ENCODE measurements at places on chromosomes 6 and 20. TPM values are rescaled to one million over a fixed set of nuclear protein-coding genes. Genes with fewer than 3 reads are reported as not detected.

DNA sequence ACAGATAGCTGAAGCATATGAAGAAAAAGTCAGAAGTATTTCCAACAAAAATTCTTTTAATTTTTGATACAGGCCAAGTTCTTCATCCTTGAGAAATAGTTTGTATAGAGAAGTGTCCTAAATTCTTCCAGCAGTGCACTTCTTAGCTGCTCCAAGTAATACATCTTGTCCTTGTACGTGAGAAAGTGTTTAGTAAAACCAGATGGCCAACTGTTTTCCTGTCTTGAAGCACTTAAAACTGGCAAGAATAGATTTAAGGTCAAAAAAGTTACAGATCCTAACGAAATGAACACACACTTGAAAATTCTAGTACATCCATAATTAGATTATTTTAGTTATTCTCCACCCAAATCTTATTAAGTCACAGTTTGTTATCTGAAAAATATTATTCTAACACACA is 52.2 kb upstream of the HSF2 start:
- no peak for DNase-seq

GRCh38 chr6:9250852-9251251 is 815.5 kb upstream of the SLC35B3 start:
- peak; percentile 43 for DNase-seq

DNA sequence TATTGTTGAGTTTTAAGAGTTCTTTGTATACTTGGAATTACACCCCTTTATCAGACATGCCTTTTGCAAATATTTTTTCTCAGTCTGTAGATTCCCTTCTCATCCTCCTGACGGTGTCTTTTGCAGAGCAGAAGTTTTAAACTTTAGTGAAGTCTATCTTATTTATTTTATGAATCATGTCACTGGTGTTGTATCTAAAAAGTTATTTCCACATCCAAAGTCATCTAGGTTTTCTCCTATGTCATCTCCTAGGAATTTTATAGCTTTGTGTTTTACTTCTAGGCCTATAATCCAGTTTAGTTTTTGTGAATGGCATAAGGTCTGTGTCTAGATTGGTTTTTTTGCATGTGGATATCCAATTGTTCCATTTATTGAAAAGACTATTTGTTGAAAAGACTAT is 271.3 kb downstream of the KIF16B start:
- no peak for DNase-seq

The FHL5 gene
- 0.26 TPM for polyA plus RNA-seq

GRCh38 chr6:69427882-69428281 is 368.9 kb downstream of the LMBRD1 start:
- no peak for DNase-seq

The OXT gene
- polyA plus RNA-seq: 0.54 TPM

The PPP1R3G gene
- polyA plus RNA-seq: 2.1 TPM

DNA sequence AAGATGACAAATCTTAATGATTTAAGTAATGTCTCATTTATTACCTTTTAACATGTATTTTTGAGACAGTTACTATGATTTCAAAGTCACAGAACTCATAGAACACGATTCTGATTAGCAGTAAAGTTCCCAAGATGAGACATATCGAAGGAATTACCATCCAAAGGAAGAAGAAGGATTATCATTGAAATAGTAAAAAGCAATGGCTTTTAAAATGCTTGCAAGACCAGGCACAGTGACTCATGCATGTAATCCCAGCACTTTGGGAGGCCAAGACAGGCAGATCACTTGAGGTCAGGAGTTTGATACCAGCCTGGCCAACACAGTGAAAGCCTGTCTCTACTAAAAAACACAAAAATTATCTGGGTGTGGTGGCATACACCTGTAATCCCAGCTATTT is 219.2 kb downstream of the KHDC1L start:
- no peak for DNase-seq

DNA sequence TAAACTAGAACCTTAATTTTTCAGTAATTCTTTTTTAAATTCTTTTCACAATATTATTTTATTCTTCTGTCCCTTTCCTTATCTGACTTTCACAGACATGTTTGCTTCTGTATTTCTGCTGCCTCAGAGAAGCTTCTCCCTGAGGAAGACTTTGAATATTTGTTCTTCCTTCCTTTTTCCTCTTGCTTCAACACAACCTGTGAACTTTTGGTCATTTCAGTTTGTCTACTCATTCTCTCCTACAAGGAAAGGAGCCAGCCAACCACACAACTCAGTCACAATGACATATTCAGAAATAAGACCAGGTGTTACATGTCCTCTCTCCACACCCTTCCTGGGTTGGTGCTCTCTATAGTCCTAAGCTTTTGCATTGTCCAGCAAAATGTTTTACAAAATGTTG is 310.4 kb downstream of the TFAP2B start:
- DNase-seq: no peak

DNA sequence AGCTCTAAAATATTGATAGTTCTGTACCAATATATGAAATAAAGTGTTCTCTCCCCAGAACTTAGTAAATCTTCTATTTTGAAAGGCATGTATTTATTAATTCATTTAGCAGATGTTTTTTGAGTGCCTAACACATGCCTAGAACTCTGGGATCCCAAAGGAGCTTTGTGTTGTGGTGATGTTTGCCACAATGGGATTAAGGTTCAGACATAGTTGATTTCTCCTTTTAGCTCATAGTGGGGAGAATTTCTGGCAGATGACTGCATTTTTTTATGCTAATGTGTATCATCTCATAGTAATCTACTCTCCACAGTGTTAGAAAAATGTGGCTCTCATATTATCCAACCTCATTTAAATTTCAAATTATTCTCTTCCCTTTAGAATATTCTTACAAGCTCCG is 21.7 kb downstream of the MYB start:
- no peak for DNase-seq

GRCh38 chr6:52157301-52157941 is 28.8 kb upstream of the IL17A start:
- DNase-seq: no peak

The CRNKL1 gene
- polyA plus RNA-seq: 42.9 TPM

GRCh38 chr6:77037439-77037838 is 425.9 kb downstream of the HTR1B start:
- DNase-seq: no peak

The ISM1 gene
- 5.6 TPM for polyA plus RNA-seq

The SLC18B1 gene
- 40.3 TPM for polyA plus RNA-seq

DNA sequence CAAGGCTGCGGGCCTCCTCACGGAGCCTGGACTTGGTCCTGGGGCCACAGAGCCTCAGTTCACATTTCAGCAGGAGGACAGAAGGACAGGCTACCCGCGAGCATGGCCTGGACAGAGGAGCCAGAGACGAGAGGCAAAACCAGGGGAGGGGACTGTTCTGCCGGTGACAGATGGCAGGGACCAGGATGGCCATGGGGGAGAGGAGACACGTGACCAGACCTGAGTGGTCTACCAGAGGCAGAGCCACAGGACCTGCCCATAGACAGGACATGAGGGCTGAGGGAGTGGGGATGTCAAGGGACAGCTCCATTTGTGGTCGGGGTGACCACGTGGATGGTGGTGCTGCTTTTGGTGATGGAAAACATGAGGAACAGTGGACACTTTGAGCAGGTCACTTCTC is 207.9 kb downstream of the NFATC2 start:
- DNase-seq: no peak

- no peak for DNase-seq
These were observed 73.1 kb upstream of the SUPT3H start for GRCh38 chr6:45450831-45451230.

GRCh38 chr6:111959766-111960165 is 86.5 kb upstream of the FYN start:
- DNase-seq: no peak

- no peak for DNase-seq
These were observed 2.1 kb downstream of the DNMT3B start for GRCh38 chr20:32764005-32764960.

- DNase-seq: no peak
These were observed 17.9 kb downstream of the MDFI start for GRCh38 chr6:41656002-41656691.

The HLA-DMB gene
- 70.0 TPM for polyA plus RNA-seq

The NOTCH4 gene
- polyA plus RNA-seq: 21.6 TPM

The PRDM13 gene
- polyA plus RNA-seq: not detected

The RRAGD gene
- 35.4 TPM for polyA plus RNA-seq

GRCh38 chr6:105397987-105398386 is 4.9 kb downstream of the PREP start:
- DNase-seq: no peak

- DNase-seq: no peak
These were observed 10.6 kb downstream of the PGK2 start for GRCh38 chr6:49776444-49776843.

DNA sequence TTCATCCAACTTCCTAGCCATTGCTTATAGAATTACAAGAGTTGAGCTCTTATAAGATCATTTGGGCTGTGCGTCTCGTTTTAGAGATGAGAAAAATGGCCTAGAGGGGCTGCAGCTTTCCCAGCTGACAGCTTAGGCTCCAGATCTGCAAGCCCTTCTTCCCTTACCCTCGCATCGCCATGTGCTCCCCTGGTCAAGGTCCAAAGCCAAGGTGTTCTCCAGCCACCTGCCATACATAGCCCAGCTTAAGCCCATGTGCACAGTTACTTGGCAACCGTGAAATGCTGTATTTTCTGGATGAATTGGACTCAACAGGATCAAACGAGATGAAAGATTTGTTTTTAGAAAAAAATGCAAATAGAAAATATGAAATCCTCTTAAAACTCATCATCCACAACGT is 7.9 kb downstream of the MAP3K4 start:
- no peak for DNase-seq

The DOK5 gene
- 11.3 TPM for polyA plus RNA-seq

- DNase-seq: no peak
These were observed 309.3 kb upstream of the CDYL start for GRCh38 chr6:4466769-4467480.

The TMC2 gene
- 0.23 TPM for polyA plus RNA-seq

GRCh38 chr6:110399219-110400071 is 15.9 kb downstream of the DDO start:
- DNase-seq: no peak

The FBXL4 gene
- 27.0 TPM for polyA plus RNA-seq

DNA sequence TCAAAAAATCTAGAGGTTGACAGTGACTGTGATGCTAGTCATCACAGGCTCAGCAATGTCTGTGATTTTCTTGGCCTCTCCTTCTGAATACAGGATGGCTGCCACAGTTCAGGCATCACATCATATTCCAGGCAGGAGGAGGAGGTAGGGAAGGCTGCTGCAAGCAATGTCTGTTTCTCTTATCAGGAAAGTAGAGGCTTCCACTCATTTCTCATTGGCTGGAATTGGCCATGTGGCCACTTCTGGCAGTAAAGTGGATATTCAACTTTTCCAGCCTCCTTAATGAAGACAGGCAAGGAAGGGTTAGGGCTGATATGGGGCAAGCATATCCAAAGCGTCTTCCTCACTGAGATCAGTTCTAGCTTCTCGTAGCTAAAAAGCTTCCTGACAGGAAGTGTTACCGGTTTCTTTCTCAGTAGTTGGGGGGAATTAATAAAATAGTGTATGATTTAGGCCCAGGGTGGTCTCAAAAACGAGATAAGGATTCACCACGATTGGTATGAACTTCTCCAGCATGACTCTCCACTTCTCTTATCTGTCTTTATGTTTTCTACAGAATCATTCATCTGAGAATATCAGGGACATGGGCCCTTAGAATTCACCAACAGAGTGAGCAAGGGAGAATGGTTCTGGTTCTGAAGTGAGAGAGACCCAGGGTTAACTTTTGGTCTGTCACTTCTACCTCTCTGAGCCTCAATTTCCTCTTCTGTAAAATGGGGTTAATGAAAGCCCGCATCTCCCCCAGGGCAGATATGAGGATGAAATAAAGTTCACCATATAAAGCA is 32.7 kb upstream of the PSMF1 start:
- DNase-seq: no peak

DNA sequence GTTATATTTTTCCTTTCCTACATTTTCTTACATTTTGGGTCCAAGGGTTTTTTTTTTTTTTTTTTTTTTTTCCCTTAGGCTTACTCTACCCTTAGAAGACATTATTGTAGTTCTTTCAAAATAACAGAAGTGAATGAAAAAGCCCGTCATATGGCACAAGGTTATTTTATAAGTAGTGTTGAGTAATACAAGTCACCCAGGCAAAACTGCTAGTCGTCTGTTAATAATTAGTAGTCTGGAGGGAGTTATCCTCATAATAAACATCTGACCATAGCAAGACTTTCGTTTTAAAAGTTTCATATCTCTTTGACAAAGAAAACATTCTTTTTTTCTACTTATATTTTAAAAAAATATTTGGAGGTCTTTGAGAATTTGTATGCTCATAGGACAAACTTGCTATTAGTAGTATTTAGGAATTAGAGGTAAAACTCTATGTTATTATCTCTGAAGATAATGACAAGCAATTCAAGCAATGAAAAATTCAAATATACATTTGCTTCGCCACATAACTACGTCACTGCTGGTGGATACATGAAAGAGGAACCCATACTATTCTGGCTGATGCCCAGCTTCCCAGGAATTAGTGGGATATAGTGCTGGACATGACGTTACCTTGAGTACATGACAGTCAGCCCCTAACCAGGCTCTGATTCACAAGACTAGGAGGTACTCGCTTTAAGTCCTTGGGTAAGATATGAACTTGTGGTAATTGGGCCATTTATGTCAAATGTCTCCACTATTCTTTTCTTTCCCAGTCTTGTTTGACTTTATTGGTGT is 532.8 kb downstream of the GRIK2 start:
- DNase-seq: no peak
